Fibroblast of skin of right biceps (primary cell): ENCODE measurements at places on chromosomes 4 and X.

GRCh38 chrX:41602816-41603345, 85.9 kb upstream of the GPR34 start:
- peak; percentile 33 for DNase-seq

DNA sequence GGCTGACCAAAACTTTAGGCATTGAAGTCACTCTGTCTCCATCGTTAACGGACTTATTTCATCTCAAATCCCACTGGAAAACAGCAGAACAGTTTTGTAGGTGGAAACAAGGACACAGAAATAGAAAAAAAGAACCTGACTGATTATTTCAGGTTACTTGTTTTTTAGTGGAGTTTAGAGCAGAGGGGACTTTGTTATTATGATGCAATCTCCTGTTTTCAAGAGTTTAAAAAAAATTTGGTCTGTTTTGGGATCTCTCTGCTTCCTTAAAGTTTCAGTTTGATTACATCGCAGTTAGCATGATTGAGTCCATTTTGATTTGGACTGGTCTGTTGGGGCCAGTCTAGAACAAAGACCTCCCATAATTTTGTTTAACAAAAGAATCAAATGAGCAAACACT, 13.6 kb downstream of the PROM1 start:
- DNase-seq = no peak

- no peak for DNase-seq
Observed at GRCh38 chr4:120819805-120820437, 102.6 kb downstream of the PRDM5 start.

- DNase-seq = no peak
Observed at GRCh38 chrX:153398275-153398960, 2.7 kb downstream of the PNMA6E start.

DNA sequence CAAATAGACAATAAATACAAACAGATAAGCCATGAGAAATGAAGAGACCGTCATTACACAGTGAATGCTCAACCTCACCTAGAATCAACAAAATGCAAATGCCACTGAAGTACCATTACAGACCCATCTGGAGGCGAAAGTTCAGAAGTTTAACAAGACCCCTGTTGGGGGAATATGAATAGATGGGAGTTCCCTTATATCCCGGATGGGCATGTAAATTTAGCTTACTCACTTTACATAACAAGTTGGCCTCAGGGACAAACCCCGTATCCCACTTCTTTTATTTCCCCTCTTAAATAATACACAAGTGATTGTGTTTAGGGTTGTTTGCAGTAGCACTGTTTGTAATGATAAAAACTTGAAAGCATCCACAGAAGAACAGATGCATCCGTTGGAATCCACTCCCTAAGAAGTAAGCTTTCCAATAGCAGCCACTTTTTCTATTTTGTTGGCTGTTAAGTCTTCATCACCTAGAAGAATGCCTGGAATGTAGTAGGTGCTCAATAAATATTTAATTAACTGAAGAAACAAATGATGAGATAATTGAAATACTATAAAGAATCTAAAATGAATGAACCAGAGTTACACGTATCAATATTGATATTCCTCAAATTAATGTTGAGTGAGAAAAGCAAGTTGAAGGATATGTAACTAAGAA, 1076.3 kb upstream of the TENM3 start:
- no peak for DNase-seq

DNA sequence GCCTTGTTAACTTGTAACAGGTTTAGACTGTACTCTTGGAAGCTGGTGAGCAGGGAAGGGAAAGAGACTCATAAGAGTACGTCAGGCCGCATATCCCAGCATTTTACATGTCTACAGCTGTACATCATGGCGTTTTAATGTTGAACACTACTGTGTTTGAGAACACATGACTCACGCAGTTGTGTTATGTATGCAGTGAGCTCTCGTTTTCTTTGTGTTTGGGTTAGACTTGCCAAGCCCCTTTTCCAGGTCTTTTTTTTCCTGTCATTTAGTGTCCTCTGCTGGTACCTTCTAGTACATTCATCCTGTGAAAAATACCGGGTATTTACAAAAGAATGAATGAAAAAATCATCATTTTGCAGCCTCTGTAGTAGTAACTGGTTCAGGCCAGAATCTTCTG, 35.3 kb downstream of the SMS start:
- DNase-seq = peak; percentile 70

DNA sequence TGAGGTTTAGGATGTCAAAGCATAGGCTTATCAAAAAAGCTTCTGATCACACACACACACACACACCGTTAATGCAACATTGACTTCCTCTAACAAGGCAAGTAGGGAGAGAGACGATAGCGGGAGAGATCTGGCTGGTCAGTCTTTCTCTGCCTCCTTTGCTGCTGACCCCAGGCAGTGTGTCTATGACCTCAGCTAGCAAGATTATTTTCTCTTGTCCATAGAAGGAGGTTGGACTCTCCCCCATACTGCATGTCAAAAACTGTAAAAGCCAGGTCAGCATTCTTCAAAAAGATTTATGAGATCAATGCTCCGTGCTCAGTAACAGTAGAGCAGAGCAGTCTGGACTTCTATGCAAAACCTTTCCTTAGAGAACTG, 63.5 kb upstream of the PGM2 start:
- no peak for DNase-seq

DNA sequence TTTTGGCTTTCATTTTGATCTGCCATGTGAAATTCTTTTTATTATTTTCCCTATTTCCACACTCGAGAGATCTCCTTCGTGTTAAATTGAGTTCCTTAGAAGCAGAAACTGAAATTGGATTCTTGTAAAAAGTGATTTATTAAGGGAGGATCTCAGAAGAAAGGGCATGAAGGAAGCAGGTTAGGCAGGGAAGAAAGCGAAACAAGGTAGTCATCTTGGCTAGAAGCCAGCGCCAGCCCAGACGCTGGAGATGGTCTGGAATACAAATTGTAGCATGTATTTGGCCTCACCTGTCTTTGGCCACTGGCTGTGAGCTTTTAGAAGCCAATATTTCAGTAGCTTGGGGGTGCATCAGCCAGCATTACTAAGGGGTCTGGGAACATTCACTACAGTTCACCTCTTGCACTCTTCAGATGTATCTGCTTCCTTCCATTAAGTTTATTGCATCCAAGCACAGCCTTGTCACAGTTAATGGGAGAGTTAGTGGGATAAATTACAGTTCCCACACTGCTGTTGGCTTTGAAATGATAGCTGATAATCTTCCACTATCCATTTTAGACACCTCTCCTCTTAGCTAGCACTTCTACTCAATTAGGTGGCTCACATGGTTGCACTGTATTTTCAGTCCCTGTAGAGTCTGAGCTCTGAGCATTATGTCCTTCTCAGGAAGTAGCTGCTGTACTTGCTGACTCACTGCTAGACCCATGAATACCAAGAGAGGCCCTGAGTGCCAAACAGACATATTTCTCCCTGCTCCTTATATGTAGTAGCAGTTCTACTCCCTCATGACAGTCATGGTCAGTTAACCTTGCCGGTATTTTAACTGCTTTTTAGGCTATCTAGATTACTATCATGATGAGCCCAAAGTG, 14.6 kb downstream of the GRXCR1 start:
- DNase-seq = no peak

DNA sequence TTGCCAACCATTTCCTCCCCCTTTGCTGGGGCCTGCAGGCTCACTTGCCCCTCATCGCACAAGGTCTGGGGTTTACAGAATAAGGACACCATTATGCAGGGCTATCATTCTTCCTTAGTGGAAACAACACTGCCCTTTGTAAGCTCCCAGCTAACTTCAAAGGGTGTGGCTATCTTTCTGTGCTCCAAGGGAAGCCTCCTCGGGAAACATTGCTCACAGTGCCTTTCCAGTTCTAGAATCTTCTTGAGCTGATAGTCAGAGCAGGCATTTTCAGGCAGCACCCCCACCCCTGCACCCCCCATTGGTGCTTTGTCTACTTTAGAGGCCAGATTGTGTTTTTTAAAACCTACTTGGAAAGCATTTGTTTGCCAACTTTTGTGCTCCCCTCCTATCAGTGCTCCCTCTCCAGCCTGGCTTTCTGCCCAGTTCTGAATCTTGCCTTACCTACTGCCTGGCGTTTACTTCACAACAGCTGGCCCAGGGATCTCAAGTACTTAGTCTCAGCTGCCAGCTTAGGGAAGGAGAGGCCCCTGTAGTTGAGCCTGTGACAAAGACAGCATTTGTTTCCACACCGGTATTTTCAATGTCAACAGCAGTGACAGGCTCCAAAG, 53.5 kb downstream of the PLAC1 start:
- peak; percentile 71 for DNase-seq

GRCh38 chr4:123092586-123092985, 170.2 kb upstream of the NUDT6 start:
- no peak for DNase-seq

- DNase-seq = peak; percentile 39
Observed at GRCh38 chrX:120426599-120426998, 42.5 kb downstream of the LAMP2 start.

GRCh38 chr4:168304744-168305459, 13.7 kb downstream of the DDX60 start:
- DNase-seq = peak; percentile 67

- DNase-seq = peak; percentile 47
Observed at GRCh38 chrX:129737916-129738315, 863 bp upstream of the XPNPEP2 start.

- DNase-seq = peak; percentile 25
Observed at GRCh38 chrX:104325213-104325585, 70.5 kb upstream of the ESX1 start.

DNA sequence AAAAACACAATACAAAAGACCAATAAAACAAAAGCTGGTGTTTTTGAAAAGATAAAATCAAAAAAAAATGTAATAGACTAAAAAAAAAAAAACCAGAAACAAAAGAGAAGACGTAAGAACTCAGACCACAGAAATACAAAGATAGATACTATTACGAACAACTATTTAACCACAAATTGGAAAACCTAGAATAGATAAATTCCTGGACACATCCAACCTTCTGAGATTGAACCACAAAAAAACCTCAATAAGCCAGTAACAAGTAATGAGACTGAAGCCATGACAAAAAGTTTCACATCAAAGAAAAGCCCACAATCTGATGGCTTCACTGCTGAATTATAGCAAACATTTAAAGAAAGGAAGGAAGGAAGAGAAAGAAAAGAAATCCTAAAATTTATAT, 16.2 kb downstream of the RCHY1 start:
- DNase-seq = peak; percentile 2
